ENCODE measurements at places on chromosomes 6 and 20.

DNA sequence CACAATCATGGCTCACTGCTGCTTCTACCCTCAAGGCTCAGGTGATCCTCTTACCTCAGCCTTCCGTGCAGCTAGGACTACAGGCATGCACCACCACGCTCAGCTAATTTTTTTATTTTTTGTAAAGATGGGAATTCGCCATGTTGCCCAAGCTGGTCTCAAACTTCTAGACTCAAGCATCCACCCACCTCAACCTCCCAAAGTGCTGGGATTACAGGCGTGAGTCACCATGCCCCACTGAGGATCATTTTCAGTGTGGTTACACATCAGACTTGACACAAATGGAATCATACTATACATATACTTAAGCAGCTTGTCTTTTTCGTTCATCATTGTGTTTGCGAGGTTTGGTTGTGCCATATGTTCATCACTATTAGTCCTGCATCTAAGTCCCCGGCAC lies 26.6 kb downstream of the ZC3H12D start:
- no peak for DNase-seq

DNA sequence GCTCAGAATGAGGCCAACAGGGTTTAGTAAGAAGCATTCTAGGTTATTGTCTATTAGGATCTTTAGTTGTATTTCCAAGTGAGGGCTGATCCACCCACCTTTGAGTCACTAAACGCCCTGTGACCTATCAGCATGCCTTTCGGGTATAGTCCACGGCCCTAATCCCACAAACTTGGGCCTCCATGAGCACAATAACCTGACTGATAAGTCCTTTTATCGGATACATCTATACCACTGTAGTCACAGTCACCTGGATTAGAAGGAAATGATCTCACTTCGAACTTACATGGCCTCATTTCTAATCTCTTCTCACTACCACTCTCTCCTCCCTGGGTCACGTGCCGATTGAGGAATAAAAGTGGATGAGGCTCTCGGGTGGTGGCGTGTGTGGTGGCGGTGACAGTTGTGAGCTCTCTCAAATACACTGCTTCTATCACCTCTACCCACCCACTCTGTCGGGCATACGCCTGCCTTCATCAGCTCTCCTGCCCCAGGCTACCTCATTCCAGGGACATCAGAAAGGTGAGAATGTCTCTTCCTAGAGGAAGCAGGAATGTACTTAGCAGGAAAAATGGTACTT lies 65.2 kb downstream of the TRAM2 start:
- no peak for DNase-seq

DNA sequence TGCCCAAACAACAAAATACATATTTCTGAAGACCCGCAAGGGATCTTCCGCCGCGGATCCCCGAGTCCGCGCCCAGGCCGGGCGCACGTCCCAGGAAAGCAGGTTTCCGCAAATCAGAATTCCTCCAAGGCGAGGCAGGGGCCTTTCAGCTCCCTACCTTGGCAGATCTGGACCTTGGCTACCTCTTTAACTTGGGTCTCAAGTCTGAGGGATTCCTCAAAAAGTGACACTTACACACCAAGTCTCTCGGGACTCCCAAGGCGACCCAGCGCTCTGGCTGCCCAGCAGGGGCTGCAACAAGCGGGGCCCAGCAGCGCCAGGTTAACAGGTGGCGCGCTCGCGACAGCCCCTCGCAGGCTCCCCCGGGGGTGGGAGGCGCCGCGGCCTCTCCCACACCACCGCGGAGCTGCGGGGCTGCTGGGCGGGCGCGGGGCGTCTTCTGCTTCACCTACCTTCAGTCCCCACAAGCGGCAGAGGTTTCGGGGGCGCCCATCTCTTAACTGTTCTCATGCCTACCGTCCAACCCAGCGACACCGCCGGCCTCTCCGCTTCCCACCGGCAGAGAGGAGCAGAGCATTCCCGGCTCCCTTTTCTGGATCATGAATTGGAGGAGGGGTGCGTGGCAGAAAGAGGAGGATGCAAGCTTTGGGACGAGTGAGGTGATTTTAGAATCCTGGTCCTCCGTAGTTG lies 414 bp downstream of the SIM1 start:
- DNase-seq = no peak

GRCh38 chr20:22465622-22466446 lies 118.5 kb downstream of the FOXA2 start:
- DNase-seq = no peak

- no peak for DNase-seq
These were observed 16.5 kb upstream of the EFHC1 start for GRCh38 chr6:52403627-52404026.

DNA sequence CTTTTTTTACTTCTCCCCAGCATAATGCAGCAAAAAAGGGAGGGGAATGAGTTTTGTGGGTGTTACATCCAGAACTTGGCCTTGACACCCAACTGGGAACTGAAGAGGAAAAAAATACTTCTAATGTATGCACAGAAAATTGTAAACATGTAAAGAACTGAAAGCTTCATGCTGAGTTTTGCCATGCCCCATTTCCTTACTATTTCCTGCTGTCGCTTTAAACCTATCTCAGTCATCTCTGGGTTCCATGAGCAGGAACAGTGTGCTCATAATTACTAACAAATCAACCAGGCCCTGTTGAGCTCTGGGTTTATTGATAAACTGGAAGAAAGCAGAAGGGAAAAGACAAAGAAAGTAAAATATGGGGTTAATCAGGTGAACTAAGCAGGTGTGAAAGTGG lies 14.2 kb downstream of the TFAP2B start:
- DNase-seq = no peak

DNA sequence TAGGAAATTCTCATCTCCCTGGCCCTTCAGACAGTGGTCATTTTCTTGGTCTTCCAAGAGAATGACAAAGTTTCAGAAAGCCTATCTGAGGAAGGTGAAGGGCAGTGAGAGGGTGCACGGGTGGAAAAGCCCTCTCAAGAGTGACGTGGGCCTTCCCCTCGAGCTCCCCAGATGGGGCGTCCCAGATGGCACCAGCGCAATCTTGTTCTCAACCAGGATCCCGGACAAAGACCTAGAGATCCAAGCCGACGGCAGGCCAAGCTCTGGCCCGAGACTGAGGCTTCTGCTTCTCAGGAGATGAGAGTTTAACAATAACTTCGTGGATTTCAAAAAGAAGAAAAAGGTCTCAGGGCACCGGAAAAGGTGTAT lies 797 bp upstream of the ZNF133 start:
- DNase-seq = no peak

- DNase-seq = no peak
These were observed 20.4 kb downstream of the ZNF337 start for GRCh38 chr20:25676164-25676809.

DNA sequence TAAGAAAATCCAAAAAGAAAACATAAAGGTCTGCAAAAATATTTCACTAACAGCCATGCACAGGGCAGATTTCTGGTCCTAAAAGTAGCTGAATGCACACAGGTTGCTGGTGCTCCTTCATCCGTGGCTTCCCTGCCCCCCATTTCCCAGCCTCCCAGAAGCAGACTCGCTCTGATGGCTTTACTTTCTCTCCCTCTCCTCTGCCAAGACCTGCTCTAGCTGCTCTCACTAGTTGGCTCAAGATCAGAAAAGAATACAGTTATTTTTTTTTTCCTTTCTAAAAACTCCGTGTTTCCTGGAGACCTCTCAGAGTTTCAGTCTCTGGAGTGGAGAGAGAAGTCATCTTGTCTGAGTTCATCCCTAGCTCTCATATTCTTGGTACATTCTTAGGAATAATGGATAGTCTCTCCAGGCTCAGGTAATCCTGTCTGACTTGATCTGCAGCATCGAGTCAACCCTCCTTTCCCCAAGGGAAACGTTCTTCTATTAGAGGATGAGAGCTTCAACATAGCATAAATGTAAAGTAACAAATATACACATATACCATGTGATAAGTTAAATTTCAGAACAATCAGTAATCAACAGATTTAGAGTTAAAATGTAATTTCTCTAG lies 214.2 kb downstream of the TBC1D7 start:
- no peak for DNase-seq

- no peak for DNase-seq
These were observed 193.3 kb downstream of the SASH1 start for GRCh38 chr6:148535976-148536375.

DNA sequence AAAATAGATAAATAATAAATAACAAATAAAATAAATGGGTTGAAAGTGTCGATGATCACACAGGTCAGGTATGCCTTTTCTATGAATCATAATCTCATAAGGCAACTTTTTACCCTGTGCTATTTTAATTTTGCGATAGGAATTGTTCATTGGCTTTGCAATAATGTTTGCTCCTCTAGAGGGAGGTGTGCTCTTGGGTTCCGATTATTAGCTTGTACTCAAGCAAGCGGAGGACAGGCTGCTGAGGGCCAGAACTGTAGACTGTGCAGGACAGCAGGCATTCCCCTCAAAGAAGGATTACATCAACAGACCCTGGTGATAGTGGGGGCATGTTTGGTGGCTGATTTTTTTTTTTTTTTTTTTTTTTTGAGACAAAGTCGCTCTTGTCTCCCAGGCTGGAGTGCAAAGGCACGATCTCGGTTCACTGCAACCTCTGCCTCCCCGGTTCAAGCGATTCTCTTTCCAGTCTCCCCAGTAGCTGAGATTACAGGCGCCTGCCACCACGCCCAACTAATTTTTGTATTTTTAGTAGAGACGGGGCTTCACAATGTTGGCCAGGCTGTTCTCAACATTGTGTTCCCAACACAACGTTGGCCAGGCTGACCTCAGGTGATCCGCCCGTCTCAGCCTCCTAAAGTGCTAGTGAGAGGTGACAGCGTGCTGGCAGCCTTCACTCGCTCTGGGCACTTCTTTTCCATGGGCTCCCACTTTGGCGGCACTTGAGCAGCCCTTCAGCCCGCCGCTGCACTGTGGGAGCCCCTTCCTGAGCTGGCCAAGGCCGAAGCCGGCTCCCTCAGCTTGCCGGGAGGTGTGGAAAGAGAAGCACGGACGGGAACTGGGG lies 35.6 kb downstream of the RIOK1 start:
- DNase-seq = no peak

DNA sequence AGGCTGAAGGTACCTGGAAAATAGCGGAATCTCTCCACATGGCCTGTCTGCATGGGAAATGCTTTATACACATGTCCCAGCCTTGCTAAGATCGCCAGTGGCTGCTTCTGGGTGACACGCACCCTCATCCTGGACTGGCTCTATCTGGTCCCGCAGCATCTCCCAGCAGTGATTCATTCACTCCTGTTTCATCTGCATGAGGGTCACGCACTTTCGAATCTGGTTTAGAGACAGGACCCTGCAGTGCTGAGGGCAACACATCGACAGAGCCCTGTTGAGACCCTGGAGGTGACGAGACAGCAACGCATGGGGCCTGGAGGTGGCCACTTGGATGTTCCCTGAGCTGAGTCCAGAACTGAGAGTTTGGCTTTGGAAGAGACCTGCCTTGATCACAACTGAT lies 136.5 kb downstream of the SMOC2 start:
- DNase-seq = no peak

DNA sequence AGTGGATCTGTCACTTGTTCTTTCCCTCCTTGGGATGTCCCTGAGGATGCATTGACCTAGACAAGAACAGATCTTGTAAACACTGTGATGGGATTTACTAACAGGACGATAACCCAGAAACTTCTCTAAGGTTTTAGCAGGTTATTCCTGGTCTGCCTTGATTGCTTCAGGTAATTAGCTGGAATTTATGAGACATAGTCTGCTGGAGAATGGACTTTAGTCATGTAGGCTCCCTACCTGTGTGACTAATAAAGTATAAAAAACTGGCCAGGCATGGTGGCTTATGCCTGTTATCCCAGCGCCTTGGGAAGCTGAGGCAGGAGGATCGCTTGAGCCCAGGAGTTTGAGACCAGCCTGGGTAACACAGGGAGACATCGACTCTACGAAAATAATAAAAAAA lies 96.1 kb downstream of the PAK5 start:
- no peak for DNase-seq

DNA sequence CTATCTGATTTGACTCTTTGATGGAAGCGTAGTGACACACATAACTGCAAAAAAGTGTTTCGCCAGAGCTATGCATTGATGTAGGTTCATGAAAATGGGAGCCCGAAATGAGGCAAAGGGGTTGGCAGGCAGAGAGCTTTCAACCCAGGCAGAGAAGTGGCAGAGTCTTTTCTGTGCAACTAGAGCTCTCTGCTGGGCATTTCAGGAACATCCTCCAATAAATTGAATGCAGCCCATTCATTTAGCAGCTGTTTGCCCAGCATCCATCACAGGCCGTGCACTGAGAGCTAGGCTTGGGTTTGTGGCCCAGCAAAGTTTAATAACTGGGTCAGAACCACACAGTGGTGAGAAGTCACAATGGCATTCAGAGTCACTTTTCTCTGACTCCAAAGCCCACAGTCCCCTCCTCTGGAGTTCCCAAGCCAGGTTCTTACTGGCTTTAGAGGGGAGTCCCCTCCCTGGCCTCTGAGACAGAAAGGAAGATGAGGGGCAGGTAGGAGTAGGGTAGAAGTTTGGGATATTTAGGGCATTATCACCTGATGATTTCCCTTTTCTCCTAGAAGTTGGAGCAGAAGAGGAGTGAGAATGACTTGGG lies 31.8 kb upstream of the ELMO2 start:
- no peak for DNase-seq

DNA sequence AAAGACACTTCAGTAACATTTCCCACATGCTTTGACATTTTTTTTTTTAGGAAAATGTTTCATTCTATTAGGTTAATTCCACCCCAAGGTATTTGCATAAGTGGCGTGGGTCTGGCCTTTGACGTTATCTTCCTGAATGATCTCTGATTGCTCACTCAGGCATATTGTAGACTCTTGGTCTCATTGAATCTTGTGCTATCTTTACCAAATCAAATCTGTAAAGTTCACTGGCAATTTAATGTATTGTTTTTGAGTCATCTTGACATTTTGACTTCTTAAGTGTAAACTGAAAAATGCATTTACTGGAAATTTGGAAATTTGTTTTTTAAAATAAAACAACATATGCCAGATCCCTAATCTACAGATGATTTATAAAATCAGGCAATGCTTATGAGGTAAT lies 16.0 kb upstream of the VIP start:
- no peak for DNase-seq

GRCh38 chr6:146785001-146785585 lies 186.3 kb downstream of the ADGB start:
- DNase-seq = no peak

DNA sequence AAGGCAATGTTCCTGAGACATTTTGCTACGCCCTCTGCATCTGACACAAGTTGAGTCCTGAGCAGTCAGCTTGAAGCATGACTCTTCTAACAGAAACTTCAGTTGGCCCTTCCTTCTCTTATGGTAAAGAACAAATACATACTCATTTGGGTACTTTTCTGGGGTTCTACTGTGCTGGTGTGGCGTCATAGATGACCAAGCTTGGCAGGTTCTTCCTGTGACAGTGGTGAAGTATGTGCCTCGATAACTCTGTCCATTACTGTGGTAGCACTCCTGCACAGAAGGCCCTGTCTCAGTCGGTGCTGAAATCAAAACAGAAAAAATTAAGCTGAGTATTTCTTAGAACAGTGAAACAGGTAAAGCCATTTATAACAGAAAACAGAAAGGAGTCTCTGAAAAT lies 152.5 kb downstream of the SLC22A3 start:
- no peak for DNase-seq

DNA sequence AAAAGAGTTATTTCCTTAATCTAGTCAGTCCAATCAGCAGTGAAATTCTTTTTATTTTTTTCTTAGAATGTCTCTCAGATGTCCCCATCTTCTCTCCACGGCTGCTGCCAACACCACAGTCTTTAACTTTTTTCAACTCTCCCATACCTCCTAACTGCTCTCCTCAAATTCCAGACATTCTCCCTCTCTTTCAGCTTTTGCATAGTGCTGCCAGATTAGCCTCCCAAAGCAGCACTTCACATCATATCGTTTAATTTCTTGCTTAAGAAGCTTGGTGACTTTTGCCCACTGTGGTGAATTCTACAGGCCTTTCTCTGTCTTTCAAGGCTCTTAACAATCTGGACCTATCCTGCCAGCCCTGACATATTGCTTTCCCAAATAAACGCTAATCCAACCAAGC lies 233.4 kb downstream of the UST start:
- DNase-seq = no peak
